ENCODE measurements at places on chromosomes 4 and X.

DNA sequence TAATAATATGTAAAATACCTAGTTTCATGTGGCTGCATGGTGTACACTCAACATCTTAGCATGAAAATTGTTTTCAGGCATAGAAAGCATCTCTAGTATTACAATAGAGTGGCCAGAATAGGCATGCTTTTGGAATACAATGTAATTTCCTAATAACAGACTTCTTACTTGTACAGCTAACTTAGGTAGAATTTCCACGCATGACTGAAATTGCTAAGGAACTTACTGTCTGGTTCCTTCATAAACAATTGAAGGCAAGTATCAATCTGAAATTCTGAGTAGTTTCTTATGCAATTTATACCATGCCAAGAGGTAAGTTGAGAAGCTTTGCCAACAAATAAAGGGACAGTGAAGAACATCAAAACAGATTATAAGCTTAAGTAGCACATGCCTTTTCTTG is 26.7 kb downstream of the SULT1E1 start:
- DNase-seq, result no peak

- no peak for DNase-seq
Observed at GRCh38 chrX:81215685-81216084, 13.8 kb downstream of the SH3BGRL start.

- DNase-seq, result no peak
Observed at GRCh38 chr4:148442832-148443511, 758 bp upstream of the NR3C2 start.

- DNase-seq, result no peak
Observed at GRCh38 chrX:2859197-2859797, 30.6 kb downstream of the GYG2 start.

DNA sequence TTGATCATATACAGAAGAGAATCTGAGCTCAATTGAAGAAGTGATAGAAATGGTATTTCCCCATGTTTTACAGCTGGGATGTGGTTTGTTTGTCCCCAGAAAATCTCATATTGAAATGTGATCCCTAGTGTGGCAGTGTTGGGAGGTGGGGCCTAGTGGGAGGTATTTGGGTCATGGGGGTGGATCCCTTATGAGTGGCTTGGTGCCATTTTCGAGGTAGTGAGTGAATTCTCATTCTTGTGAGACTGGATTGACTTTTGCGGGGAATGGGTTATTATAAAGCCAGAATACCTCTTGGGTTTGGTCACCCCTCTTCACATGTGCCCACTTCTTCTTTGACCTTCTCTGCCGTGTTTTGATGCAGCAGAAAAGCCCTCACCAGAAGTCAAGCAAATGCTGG is 29.6 kb upstream of the PAGE1 start:
- no peak for DNase-seq

DNA sequence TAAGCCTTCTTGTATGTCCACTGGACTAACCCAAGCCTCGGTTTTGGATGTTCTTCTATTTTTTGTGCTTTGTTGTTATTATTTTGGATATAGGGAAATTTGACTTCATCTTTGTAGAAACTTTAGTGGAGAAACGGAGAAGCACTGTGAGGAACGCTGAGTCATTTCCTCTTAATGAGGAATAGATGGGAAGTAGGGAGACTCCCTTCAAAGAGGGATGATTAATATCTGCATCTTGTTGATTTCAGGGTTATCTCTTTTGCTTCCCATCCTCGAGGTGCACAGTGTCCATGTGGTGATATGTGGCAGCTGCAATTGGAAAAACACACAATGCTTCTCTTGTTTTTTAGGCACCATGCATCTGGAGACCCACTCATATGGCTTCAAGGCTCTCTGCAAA is 1147.9 kb downstream of the NLGN4X start:
- DNase-seq, result no peak

DNA sequence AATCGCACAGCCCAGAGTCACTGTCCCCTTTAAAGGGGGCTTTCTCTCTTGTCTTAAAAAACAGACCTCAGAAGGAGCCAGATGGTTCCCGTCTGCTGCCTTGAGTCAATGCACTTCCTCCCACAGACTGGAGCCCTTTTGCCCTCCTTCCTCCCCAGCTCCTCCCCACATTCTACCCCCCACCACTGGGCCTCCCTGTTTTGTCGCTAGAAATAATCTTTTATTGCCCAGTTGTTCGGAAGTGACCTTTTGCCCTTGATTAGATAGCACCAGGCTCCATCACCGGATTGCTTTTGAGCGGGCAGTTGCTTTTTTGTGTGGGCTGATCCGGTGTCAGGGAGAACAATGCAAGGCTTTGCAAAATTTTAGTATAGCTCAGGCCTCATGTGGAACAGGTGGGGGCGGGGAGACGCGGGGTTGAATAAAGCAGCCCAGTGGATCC is 47.7 kb downstream of the SPRY1 start:
- DNase-seq, result no peak

GRCh38 chr4:6056976-6057766 is 38.9 kb upstream of the C4orf50 start:
- DNase-seq, result no peak

DNA sequence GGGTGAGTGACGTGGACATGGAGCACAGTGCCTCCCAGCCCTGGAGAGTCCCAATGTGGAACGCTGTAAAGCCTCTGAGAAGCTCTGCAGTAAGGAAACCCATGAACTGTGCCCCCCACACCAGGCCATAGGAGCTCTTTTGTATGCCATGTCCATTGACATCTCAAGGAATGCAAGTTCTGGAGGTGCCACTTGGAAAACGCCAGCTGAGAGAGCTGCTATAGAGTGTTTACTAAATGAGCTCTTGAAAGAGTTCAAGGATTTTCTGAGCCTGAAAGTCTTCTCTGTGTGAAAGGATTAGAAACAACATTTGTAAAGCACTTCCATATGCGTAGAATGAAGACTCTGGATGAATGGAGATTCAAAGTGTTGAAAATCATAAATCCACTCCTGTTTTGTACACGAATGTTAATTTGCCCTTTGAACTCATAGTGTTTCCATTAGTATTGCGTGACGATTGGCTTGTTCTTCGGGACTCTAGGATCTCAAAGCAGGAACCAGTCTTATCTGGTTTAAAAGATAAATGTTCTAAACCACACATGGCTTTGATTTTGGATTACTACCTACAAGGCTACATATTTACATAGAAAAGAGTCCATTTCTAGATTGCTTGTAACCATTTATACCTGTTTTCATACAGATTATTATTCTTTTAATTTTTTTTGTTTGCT is 41.8 kb upstream of the STOX2 start:
- no peak for DNase-seq

DNA sequence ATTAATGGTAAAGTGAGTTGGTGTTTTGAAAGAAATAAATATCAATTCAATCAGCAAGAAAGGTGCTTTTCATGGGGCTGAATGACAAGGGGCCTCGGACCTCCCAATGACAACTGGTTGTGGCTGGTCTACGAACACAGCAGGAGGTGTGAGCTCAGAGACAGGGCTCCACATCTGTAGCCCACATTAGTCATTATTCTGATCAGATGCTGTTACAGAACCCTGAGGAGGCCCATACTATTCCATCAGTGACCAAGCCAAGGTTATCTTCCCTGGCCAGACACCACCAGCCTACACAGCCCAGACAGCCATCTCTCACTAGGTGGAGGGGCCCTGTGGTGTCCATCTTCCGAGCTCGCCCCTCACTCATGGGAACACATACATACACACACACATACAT is 168.8 kb downstream of the SH3KBP1 start:
- no peak for DNase-seq

- DNase-seq, result no peak
Observed at GRCh38 chrX:39327255-39327654, 526.0 kb downstream of the MID1IP1 start.
